Activated T-cell treated with anti-CD3 and anti-CD28 coated beads, Interleukin-2, amount 50 U/mL, for 4 hours (primary cell): ENCODE measurements at places on chromosomes 12 and 14.

DNA sequence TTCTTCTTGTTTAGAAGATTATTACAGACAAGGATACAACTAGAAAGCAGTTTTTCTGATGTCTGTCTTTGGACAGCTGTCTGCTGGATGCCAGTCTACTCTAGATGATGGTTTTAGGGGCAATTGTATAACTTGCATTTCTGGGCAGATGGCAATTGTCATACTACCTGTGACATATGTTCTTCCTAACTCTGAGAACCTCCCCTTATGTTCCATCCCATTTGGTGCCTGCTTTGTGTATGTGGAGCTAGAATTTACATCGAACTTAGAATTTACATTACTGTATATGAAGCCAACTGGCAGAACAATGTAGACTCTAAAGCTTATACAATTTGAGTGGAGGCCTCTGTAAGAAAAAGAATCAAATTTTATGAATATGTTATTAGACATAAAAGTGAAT, 430.2 kb upstream of the SEL1L start:
- no peak for DNase-seq

DNA sequence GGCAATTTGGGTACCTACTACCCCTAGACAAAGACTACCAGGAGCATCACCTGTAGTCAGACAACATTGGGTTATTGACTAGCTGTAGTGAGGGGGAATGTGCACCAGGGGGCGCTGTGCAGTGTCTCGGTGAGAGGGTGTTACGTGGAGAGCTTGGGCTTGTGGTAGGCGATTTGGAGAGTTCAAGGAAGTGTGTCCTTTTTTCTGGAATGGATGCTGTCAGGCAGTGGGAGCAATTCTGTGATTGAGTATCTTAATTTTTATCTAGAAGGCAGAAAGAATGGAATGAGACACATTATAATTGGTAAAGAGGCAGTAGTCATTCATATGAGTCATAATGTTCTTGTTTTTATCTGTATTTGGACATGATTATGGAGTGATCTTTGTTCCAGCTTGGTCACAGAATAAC, 187.7 kb downstream of the GALC start:
- peak; percentile 11 for DNase-seq

GRCh38 chr12:115370207-115370606, 686.2 kb upstream of the TBX3 start:
- no peak for DNase-seq

DNA sequence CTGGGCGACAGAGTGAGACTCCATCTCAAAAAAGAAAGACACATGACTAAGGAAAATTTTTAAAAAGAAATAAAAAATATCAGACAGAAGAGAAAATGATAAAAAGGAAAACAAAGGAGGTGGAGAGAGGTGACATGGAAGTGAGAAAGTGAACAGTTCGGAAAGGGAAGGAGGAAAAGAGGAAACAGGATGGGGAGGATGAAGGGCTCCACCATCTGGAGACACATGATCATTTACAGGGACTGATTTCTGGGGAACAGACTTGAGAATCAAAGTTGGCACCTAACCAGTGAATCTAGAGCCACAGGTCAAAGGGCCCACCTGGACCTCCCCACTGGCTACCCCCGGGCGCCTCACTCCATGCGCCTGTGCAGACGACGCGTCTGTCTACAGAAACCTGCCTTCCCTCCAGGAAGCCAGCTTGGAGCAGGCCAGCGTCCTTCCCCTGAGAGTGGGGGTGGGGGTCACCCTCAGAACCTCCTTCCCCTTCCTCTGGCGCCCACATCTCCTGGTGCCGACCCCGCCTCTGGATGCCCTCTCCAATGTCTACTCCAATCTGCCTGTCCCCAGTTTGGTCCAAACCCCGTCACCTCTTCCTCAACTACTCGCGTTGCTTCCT, 60.5 kb downstream of the AMN start:
- no peak for DNase-seq

- DNase-seq, result no peak
Measured at GRCh38 chr14:54440476-54440872, 700 bp downstream of the CNIH1 start.

DNA sequence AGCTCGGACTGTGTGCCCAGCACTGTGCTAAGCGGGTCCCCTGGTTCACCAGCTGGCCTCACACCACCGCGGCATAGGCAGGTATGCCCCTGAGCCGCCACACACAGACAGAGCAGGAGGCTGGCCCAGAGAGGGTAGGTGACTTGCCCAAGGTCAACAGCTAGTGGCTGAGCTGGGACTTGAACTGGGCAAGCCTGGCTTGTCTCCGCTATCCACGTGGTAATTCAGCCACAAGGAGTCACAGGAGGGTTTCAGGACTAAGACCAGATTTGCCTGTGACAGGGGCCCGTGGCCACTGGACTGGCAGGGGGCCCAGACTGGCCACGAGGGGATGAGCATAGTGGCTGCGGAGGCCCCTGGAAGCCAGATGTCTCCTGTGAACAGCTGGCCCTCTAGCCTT, 47.7 kb downstream of the NCOR2 start:
- DNase-seq, result no peak

GRCh38 chr12:32926963-32927362, 30.4 kb upstream of the PKP2 start:
- DNase-seq, result no peak

- no peak for DNase-seq
Measured at GRCh38 chr12:39176356-39176755, 266.6 kb downstream of the KIF21A start.

GRCh38 chr12:3463921-3464320, 27.1 kb upstream of the PRMT8 start:
- no peak for DNase-seq

GRCh38 chr14:48247977-48248376, 572.6 kb upstream of the MDGA2 start:
- no peak for DNase-seq

GRCh38 chr12:20283482-20283881, 84.9 kb upstream of the PDE3A start:
- DNase-seq, result no peak

DNA sequence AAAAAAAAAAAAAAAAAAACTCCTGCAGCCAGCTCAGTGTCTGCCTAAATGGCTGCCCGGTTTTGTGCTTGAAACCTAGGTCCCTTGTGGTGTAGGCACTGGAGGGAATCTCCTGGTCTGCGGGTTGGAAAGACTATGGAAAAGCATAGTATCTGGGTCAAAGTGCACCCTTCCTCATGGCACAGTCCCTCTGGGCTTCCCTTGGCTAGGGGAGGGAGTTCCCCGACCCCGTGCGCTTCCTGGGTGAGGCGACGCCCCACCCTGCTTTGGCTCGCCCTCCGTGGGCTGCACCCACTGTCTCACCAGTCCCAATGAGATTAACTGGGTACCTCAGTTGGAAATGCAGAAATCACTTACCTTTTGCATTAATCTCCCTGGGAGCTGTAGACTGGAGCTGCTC, 14.3 kb downstream of the PTCSC3 start:
- DNase-seq, result no peak

GRCh38 chr12:53700567-53700966, 24.7 kb upstream of the ATP5MC2 start:
- DNase-seq, result no peak

GRCh38 chr12:72075401-72075800, 136.8 kb downstream of the TPH2 start:
- DNase-seq, result no peak

- DNase-seq, result peak; percentile 19
Measured at GRCh38 chr12:132222096-132222807, 78.0 kb downstream of the NOC4L start.

DNA sequence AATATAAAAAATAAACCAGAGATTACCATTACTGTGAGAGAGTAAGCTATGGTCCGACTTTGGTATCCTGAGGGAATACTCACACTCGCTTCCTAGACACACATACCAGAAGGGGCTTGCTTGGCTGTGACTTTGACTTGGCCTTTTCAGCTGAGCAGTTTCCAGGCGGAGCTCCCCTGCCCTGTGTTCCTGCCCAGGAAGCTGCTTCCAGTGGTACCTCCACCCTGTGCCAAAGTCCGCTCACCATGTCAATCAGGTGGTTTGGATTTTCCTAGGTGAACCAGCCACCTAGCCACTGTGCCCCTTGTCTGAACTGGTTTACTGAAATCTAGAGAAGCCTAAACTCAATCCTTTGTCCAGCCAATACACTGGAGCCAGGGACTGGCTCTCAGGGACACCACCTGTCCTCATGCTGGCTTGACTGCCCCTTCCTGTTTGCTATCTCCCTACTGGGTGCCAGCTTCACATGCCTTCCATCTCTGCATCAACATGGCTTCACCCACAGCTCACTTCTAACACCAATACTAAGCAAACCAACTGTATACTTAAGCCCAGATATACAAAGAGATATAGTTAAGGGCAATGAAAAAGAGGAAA, 28.6 kb downstream of the MAX start:
- no peak for DNase-seq

DNA sequence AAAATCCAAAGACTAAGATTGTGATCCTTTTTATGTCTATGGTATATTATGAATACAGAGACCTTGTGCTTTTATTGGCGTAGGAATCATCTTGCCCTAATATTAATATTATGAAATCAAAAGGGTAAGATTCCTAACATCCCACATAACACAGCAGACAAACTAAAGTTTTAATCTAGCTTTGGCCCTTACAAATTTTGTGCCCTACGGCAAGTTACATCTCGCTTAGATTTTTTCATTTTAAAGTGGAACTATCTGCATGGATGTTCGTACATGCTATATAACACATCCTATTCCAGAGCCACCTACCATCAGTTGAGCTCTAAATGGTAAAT, 217 bp upstream of the SMIM10L1 start:
- no peak for DNase-seq

GRCh38 chr12:28460420-28461130, 270.3 kb downstream of the CCDC91 start:
- DNase-seq, result no peak

DNA sequence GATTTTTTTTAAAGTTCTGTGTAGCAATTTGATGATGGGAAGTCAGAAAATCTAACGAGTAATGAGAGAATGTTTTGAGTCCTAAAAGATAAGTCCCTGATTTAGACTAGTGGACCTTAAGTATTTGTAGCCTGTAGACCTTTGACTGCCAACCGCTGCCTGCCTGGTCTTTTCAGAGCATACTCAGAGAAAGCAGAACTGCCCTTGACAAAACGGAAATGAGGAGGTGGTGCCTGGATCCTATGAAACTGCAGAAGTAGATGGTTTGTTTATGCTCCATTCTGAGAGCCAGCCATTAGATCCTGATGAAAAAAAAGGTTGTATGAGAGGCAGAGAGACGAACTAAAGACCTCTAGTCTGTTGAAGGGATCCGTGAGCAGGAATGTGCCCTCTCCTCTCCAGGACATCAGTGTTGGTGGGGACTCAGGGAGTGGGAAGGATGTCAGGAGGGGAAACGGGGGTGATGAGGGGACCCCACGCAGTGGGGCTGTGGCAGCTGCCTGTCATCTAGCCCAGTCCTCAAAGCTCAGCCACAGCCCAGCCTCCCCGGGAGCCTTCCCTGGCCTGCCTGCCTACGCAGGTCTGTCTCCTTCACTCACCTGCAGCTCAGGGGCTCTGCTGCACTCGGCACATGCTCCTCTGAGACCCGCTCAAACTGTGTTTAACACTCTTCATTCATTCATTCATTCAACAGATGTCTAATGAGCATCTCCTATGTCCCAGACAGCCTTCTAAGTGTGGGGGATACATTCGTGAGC, 447.5 kb downstream of the AACS start:
- no peak for DNase-seq

DNA sequence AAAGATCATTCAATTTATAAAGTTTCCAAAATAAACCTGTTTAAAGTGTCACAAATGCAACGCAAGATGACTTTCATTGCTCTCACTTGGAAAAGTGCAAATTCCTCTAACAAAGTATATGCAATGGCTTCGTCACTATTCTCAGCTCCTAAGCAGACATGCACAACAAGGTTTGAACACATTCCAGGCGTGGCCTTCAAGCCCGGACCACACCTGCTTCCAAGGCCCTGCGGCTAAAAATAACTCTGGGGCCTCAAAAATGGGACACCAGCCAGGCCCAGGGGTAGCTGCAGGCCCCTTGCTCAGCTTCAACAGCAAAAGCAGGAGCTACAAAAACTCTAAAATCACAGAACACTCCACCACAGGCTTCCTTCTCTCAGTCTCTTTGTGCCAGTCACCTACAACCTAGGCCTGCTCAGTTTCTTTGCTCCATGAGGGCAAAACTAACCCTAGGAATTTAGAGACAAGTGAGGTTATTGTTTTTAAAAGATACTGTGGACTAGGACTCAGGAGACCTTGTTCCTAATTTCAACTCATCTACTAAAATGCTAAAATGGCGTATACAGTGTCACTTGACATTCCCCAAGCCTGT, 29.3 kb downstream of the DUSP16 start:
- no peak for DNase-seq

DNA sequence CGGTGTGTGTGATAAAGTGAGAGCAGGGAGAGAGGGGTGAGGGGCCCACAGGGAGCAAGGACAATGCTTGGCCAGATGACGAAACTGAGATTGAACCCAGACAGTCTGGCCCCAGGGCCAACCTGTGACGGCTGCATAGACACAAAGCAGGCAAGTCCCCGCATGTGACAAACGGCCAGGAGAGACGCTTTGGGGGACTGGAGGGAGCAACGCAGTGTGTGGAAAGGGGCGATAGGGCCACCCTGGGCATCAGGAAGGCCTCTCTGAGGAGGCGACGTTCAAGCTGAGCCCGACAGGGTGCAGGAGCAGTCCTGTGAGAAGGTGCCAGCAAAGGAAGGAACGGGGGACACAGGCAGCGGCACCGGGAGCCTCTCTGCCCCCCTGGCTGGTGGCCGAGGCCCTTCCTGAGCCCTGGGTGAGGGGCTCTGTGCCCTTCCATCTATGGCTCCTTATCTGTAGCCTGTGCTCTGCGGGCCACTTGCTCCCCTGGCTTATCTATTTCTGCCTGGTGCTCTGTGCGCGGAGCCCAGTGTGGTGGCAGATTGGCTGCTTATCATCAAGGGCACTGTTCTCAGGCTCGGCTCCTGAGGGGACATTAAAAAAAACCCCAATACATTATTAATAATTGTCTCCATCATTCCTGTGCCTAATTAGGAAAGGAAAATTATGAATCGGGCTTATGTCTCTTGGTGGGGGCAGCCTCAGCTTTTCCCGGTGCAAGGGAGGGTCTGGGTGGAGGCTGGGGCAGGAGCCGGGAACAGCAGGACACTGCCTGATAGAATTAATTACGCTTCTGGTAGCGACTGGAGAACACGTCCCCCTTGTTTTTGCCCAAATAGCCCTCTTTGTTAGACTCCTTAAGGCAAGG, 39.8 kb downstream of the PRIMA1 start:
- no peak for DNase-seq

- no peak for DNase-seq
Measured at GRCh38 chr12:89574736-89575208, 48.9 kb upstream of the POC1B start.

DNA sequence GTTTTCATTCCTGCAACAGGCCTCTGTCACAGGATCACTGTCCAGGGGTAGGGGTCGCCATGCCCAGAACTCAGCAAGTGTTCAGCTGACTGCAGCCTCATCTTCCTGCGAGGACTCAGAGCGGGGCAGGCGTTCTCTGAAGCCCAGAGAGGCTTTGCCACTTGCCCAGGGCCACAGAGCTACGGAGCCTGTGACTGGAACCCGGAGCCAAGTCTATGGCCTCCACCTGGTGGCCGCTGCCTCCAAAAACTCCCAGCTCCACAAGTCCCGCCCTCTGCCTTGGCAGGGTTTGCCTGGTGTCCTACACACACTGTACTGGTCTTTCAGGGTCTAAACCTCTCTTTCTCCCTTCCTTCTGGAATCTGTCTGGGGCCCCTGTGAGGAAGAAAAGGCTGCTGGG, 8.7 kb upstream of the PPP1R13B start:
- no peak for DNase-seq
